Activated CD8-positive, alpha-beta T cell treated with anti-CD3 and anti-CD28 coated beads, Interleukin-2, amount 10 ng/mL, durations not matched to agents 7 days and 5 days (primary cell): ENCODE measurements at places on chromosomes 1 and 21. TPM values are rescaled to one million over a fixed set of nuclear protein-coding genes. Genes with fewer than 3 reads are reported as not detected.

RASSF5 gene
- 192 TPM for total RNA-seq

DNA sequence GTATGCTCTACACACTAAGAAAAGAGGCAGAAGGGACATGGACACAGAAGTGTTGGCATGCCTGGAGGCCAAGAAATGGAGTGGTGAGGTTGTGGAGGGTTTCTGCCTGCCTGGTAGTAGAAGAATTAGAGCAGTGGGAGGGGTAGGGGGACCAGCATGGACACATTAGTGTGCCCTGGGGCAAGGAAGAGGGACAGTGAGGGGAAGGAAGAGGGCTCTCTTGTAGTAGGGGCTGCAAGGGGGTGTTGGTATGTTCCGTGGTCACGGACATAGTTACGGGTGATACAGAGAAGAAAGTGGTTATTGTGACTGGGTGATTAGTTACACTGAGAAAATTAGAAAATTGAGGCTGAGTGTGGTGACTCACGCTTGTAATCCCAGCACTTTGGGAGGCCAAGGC is 23.3 kb downstream of the LEMD1 start:
- no peaks in the 10 kb centered on the region for H3K4me1 ChIP-seq
- peaks cover 22% of the 10 kb centered on the region for H3K27me3 ChIP-seq
- no peak overlapping the region for H3K27ac ChIP-seq
- no peak for DNase-seq
- H3K4me3 ChIP-seq, result no peak overlapping the region

OR2AK2 gene
- not detected for total RNA-seq

GRCh38 chr1:201619513-201619912 is 80.6 kb downstream of the NAV1 start:
- peaks cover 4% of the 10 kb centered on the region for H3K27me3 ChIP-seq
- H3K4me1 ChIP-seq, result no peaks in the 10 kb centered on the region
- H3K36me3 ChIP-seq, result no peaks in the 10 kb centered on the region
- no peak for DNase-seq
- H3K4me3 ChIP-seq, result no peak overlapping the region

DNA sequence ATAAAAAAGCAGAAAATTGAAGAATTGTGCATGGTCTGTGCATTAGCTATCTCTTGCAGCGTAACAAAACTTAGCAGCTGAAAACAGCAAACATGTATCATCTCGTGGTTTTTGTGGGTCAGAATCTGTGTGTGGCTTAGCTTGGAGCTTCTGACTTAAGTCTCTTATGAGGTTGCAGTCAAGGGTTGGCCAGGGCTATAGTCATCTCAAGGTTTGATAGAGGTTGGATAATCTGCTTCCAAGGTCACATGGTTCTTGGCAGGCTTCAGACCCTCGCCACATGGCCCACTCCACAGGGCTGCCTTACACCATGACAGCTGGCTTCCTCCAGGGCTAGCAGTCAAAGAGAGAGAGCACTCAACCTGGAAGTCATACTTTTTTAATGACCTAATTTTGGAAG is 35.9 kb downstream of the CNST start:
- DNase-seq, result peak; percentile 49
- no peaks in the 10 kb centered on the region for H3K27me3 ChIP-seq
- peaks cover 24% of the 10 kb centered on the region for H3K36me3 ChIP-seq
- no peak overlapping the region for H3K4me3 ChIP-seq
- H3K27ac ChIP-seq, result peak overlapping the region; percentile 12

GRCh38 chr1:93704052-93704451 is 22.4 kb upstream of the BCAR3 start:
- H3K36me3 ChIP-seq, result no peaks in the 10 kb centered on the region
- H3K4me1 ChIP-seq, result peaks cover 19% of the 10 kb centered on the region
- no peak overlapping the region for H3K27ac ChIP-seq
- no peak for DNase-seq
- peaks cover 3% of the 10 kb centered on the region for H3K27me3 ChIP-seq
- no peak overlapping the region for H3K4me3 ChIP-seq

- H3K27ac ChIP-seq, result no peak overlapping the region
- H3K4me1 ChIP-seq, result peaks cover 14% of the 10 kb centered on the region
- DNase-seq, result no peak
- H3K4me3 ChIP-seq, result no peak overlapping the region
- no peaks in the 10 kb centered on the region for H3K27me3 ChIP-seq
Measured at GRCh38 chr1:231600458-231600976, 26.1 kb upstream of the DISC1 start.

DNA sequence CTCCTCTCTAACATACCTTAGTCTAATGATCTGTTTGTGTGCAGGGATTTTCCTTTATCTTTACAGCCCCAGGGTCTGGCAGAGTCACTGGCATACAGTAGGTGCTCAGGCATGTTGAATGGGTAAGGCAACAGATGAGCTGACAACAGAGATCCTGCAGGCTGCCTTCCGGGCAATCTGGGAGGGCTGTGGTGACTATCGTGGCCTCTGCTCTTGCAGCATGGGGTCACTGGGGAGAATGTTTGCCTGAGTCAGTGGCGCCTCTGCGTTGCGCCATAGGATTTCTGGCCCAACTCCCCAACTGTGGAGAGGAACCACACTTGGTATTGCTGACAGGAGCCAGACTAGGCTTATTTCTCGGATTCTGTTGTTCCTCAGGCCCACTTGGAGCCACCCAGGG is 93.8 kb downstream of the LAMC2 start:
- no peak overlapping the region for H3K27ac ChIP-seq
- no peaks in the 10 kb centered on the region for H3K27me3 ChIP-seq
- H3K4me1 ChIP-seq, result peaks cover 3% of the 10 kb centered on the region
- no peak for DNase-seq
- no peak overlapping the region for H3K4me3 ChIP-seq

ITLN2 gene
- total RNA-seq, result not detected

GRCh38 chr1:26044971-26045721 is 772 bp downstream of the SLC30A2 start:
- H3K4me1 ChIP-seq, result peaks cover 8% of the 10 kb centered on the region
- no peaks in the 10 kb centered on the region for H3K36me3 ChIP-seq
- no peak overlapping the region for H3K27ac ChIP-seq
- no peak overlapping the region for H3K4me3 ChIP-seq
- H3K27me3 ChIP-seq, result peaks cover 63% of the 10 kb centered on the region

GRCh38 chr1:96820671-96821070 is 99.1 kb downstream of the PTBP2 start:
- H3K36me3 ChIP-seq, result peaks cover 21% of the 10 kb centered on the region
- no peak overlapping the region for H3K4me3 ChIP-seq
- no peak overlapping the region for H3K27ac ChIP-seq
- H3K4me1 ChIP-seq, result peaks cover 4% of the 10 kb centered on the region
- H3K27me3 ChIP-seq, result no peaks in the 10 kb centered on the region

LRRC7 gene
- total RNA-seq, result 0.16 TPM

GRCh38 chr1:109248797-109249629 is at the start of gene CELSR2:
Gene CELSR2 (plus strand): TSS chr1:109249539. CDS start chr1:109250080, 541 bp downstream.
- H3K27me3 ChIP-seq, result peaks cover 12% of the 10 kb centered on the region
- peak within 1 kb of the TSS; percentile 63 for H3K4me3 ChIP-seq
- peaks cover 7% of the 10 kb centered on the region for H3K4me1 ChIP-seq
- no peaks in the 10 kb centered on the region for H3K36me3 ChIP-seq

- DNase-seq, result no peak
- H3K36me3 ChIP-seq, result peaks cover 2% of the 10 kb centered on the region
- no peaks in the 10 kb centered on the region for H3K27me3 ChIP-seq
- H3K4me1 ChIP-seq, result peaks cover 46% of the 10 kb centered on the region
Measured at GRCh38 chr1:94093996-94094395, 27.0 kb downstream of the ABCA4 start.

- peak; percentile 54 for DNase-seq
- no peak overlapping the region for H3K27ac ChIP-seq
- no peaks in the 10 kb centered on the region for H3K4me1 ChIP-seq
- H3K4me3 ChIP-seq, result no peak overlapping the region
- no peaks in the 10 kb centered on the region for H3K36me3 ChIP-seq
Measured at GRCh38 chr1:53754484-53755312, 15.7 kb upstream of the GLIS1 start.

GRCh38 chr1:219099307-219099706 is 74.4 kb upstream of the LYPLAL1 start:
- no peaks in the 10 kb centered on the region for H3K27me3 ChIP-seq
- no peak overlapping the region for H3K27ac ChIP-seq
- no peak for DNase-seq
- no peaks in the 10 kb centered on the region for H3K4me1 ChIP-seq
